Jurkat, Clone E6-1 (cell line): ENCODE measurements at places on chromosomes 7 and 10.

GRCh38 chr10:128587689-128588088 is 461.5 kb upstream of the MKI67 start:
- DNase-seq, result no peak

DNA sequence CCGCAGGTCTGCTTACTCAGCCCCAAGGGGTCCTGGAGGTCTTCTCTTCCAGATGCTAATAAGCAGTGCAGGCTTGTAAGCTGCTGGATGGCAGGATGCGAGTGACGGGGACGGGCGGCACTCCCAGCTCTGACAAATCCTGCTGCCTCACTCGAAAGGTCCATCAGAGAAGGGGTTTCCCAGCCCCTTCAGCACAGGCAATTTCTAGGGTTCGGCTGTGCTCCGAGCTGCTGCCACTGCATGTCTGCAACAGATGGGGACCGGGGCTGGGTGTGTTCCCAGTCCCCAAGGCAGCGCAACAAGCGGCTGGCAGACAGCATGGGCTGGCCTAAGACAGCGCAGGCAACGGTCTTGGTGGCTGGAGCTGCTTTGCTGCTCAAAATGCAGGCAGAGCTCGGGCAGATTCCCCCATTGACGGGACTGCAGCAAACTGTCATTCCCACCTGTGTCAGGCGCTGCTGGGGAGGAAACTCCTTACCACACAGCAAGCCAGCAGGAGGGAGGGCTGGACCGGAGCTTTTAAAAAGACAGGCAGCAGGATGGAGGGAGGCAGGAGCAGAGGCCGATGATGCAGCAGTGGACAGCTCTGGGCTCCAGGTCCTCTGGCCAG is 62.4 kb downstream of the PRKAG2 start:
- no peak for DNase-seq

GRCh38 chr10:49138361-49138891 is 4.6 kb upstream of the FAM170B start:
- no peak for DNase-seq

DNA sequence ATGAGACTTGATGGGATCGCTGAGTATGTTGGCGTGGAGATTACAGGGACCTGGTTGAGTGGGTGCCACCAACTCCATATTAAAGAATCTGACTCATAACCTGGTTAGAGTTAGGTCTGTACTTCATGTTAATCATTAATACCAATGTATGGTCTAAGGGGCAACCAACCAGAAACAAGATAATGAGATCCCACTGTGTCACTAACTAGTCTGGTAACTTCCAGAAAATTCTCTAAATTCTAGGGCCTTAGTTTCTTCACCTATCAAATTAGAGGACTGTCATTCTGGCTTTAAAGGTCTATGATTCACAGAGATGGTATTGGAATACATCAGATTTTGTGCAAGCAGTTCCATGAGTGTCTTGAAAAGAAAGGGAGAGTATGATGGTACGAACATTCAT is 102.2 kb downstream of the SNX10 start:
- DNase-seq, result no peak

- no peak for DNase-seq
Observed at GRCh38 chr7:55212176-55212575, 153.0 kb upstream of the LANCL2 start.

DNA sequence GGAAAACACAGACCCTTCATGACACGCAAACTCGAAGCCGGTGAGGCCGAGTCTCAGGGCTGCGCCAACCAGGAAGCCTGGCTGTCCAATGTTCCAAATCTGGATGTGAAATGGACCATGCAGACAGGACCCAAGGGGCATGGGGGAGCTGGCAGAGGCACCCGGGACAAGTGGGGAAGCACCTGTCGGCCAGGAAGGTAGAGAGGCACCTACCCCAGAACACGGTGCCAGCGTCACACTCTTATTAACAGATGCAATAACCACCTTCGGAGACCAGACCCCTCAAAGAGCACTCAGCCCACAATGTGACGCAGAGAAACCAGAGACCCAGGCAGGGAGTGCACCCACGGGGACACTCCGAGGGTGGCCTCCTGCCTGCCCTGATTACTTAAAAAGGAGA is 88.3 kb upstream of the PDGFA start:
- no peak for DNase-seq

- no peak for DNase-seq
Observed at GRCh38 chr10:79023240-79024162, 45.3 kb upstream of the ZMIZ1 start.

- DNase-seq, result no peak
Observed at GRCh38 chr7:116210345-116211005, at the start of gene TES. Gene TES (plus strand): TSS chr7:116210539. CDS start chr7:116210708, 169 bp downstream.

GRCh38 chr7:141013345-141013715 is 1.4 kb downstream of the MRPS33 start:
- DNase-seq, result no peak

DNA sequence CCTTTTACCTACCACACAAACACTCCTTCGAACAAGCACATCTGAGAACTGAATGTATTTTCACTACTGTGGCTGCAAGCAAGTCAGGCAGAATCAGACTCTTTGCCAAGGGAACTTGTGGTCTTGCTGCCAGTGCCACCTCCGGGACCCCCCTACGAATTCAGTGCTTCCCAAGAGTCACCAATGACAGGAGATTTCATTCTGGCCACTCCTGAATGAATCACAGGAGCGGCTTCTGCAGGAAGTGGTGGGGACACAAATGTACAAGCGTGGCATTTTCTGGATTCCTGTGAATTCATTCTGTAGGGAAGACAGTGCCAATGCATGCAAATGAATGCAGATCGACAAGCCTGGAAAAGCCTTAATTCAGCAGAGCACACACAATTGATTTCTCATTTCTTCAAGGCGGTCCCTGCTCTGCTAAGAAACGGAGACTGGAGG is 161.2 kb downstream of the CAMK1D start:
- DNase-seq, result no peak

DNA sequence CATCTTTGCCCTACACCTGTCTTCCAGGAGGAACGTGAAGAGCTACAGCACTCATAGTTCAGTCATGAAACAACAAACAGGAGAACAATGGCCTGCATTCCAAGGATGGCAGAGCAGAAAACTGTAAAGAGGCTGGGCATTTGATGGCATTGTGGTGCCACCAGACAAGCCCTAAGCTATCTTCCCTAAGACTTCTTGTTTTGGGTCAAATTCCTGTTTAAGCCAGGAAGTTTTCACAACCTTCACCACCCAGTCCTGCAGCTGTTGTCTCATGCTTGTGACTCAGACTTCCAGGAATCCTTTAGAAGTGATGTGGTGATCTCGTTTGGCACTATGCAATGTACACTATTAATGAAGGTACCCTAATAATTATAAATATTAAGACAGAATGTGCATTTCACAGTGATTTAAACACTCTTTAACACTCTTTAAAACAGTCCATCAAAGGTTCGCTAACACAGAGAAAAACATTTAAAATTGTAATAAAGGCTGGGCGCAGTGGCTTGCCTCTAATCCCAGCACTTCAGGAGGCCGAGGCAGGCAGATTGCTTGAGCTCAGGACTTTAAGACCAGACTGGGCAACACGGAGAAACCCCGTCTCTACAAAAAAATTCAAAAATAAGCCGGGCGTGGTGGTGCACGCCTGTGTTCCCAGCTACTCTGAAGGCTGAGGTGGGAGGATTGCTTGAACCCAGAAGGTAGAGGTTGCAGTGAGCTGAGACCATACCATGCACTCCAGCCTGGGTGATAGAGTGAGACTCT is 2.7 kb upstream of the HERPUD2 start:
- DNase-seq, result no peak

DNA sequence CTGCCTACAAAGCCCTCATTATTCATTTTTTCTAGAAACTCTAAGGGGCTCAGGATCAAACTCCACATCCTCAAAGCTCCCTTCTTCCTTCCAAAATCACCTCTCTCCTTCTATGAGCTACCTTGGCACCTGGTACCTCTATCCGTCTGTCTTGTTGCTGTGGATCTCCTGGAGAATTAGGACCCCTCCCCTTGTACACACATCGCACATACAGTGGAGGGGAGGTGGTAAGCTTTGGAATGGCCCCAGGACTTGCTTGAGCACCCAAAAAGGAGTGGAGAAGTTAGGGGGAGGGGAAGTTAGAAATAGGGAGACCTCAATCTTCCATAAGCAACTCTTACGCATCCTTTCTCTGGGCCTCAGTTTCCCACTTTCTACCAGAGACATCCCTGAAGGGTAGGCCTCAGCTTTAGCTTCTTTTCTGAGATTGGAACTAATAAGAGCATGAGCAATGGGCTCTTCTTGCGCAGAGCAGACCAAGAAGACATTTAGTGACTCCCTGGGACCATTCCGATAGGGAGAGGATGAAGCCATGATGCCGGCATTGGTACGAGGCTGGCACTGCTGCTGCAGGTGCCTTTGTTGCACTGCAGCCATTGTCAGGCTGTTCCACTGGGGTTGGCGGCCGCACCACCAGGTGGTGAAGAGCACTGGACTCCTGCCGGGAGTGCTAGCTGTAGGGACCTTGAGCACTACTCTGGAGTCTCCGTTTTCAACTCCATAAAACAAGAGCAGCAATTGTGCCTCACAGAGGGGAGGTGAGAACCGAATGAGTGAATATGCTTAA is 4.5 kb downstream of the CYP26C1 start:
- no peak for DNase-seq

- DNase-seq, result no peak
Observed at GRCh38 chr10:110818311-110819256, 53.1 kb upstream of the PDCD4 start.

DNA sequence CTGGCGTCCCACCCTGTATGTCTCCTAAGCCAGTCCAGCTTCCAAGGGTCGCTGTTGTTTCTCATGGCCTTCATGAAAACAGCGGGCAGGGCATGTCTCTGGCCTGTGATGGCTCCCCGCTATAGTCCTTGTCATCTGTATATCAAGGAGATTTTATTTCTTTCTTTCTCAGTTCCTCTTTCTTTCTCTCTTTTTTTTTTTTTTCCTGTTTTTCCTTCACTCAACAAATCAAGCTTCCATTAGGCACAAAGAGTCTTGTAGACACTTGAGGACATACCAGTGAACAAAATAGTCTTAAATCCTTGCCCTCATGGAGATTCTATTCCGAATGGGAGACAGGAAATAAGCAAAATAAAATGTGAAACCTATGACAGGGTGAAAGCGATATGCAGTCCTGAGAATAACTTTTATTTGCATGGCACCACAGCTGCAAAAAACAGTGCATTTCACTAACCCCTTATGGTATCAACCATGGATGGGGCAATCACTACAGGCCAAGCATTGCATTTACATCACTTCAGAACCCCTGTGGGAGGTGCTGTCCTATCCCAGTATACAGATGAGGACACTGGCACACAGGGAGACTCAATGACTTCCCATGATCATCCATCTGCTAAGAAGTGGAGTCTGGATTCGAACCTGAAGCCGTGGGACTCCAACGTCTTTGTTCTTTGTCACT is 50.7 kb downstream of the SYPL1 start:
- no peak for DNase-seq

DNA sequence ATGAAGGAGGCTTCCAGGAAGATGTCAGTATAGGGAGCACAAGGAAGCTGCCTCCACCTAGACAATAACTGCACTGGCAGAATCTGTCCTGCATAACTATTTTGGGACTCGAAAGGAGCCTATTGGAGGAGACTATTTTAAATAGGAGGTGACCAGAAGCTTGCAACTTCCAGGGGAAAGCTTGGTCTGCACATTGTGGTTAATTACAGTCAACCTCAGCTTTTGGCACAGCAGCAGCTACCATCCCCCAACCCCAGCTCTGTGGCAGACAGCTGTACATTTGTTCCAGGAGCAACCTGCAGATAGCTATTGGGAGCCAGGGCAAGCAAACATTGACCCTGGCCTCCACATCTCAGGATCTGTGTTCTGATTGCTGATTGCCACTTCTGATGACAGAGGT is 46.3 kb upstream of the NANOS1 start:
- peak; percentile 20 for DNase-seq

GRCh38 chr10:13527864-13528122 is 1.0 kb downstream of the BEND7 start:
- no peak for DNase-seq

DNA sequence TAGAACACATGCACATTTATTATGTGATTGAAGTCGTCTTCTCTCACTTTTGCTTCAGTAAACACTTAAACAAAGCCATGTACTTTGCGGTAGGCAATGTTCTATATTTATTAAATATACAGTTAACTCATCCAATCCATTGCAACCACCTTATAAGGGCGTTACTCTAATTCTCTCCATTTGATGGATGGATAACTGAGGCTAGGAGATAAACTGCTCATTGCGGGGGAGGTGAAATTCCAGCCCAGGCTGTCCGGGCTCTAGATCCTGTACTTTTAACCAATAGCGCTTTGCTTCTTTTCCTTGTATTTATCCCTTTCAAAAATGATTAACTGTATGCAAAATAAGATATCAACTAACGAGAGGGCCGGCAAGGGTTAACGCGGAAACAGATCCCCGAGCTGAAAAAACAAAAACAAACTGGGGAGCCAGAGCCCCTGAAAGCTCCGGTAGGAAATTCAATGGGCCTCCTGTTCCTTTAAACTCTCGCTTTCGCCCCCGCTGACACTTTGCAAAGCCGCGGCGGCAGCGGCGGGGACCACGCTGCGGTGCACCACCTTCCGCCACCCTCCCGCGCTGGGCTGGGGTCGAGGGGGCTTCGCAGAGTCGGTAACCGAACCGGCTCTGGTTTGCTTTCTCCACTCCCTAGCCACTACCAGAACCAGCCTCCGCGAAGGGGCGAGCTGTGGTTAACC is 1.0 kb upstream of the PLXDC2 start:
- DNase-seq, result no peak

DNA sequence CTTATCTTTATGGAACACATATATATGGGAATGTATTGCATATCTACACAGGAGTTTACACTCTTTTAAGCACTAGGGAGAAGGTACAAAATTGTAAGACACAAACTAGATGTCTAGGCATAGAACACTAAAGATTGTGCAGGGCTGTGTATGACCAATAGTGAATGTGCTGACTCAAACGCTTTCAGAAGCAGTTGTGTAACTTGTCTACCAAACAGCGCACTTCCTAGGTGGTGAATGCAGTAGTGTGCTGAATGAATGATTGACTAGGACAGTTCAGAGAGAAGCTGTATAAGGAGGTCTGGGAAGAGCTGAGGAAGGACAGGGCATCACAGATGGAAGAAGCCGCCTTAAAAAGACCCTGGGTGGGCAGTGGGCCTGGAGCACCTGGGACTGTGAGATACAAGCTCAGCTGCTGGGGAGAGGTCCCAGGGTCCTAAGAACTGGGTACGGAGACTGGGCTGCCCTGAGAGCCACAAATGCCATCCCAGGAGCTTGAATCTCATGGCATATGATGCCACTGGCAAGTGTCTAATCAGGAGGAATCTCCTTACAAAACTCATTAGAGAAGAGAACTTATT is 14.2 kb downstream of the CLRN3 start:
- no peak for DNase-seq

DNA sequence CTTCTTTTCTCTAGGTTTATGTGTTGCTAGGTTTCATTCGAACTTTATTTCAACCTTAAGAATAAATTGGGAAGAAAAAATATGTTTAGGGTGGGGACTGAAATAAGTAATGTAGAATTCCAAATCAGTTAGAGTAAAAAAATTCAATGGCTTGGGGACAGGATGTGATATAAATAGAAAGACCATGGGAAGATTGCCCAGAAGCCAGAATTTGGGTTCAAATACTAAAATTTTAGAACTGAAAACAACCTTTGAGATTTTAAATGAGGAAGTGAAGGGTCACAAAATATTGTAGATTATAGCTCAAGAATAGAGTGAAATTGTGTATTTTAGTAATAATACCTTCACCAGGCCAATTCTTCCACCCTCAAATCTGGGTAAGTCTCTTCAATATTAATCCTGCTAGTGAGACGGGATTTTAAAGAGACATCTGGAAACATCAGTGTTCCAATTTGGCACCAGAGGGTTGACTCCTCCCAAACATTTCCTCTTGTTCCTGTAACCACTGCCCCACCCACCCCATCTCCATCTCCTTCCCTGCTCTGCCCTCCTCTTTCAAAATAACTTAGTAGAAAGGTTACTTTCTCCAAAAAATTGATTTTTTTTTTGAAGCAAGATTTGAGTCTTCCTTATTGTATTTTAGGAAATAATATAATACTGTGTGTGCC is 51.3 kb upstream of the FAM3C start:
- DNase-seq, result no peak
